ENCODE measurements at places on chromosomes 2 and 18.

GRCh38 chr2:226703514-226703913, 96.1 kb downstream of the IRS1 start:
- no peak for DNase-seq

DNA sequence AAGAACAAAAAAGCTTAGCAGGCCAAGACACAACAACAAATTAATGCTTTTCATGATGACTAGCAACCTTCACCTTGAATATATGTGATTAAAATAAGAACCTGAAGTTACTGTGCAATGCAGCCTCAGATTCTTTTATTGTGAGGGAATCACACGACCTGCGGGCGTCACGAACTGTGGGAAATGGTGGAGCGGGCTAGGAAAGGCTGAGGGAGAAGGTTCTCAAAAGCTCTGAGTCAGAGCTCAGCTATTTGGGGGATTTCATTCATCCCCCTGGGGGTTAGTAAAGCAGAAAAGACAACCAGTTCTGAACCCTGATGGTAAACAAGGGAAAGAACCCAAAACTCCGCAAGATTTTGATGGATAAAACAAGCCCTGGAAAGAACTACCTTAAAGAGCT, 89.3 kb upstream of the NCKAP5 start:
- no peak for DNase-seq

DNA sequence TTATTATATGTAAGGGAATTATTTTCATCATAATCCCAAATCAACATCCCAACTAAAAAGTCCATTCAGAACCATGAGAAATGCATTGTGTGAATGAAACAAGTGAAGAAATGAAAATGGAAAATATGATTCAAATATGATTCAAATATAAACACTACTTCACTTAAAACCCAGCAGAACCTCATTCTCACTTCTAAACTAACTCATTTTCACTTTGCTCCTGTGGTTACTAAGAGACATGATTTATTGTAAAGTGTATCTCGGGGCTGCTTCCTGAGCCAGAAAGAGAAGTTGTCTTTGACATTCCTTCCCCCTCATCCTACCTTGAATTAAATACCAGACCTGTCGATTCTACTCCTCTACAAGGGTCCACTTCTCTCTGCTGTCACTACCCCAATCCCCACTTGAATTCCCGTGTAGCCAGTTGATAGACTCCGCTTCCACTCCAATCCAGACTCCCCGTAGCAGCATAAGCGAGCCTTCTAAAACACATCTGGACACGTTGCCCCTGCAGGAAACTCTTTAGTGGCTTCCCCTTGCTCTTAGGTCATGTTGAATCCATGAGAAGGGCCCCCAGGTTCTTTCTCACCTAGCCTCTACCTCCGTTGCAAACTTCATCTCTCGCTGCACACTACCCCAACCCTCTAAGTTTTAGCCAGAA, 697.0 kb upstream of the ID2 start:
- DNase-seq: no peak

GRCh38 chr18:50848061-50848551, 28.3 kb upstream of the MRO start:
- DNase-seq: no peak

All from stimulated activated naive CD4-positive, alpha-beta T cell treated with Interleukin-2 at 50 U/mL for 16 hours (primary cell).